ENCODE measurements at places on chromosomes 2 and 18. TPM values are rescaled to one million over a fixed set of nuclear protein-coding genes. Genes with fewer than 3 reads are reported as not detected.

GRCh38 chr2:233210843-233211547 is 40.5 kb upstream of the ATG16L1 start:
- no peak for DNase-seq

GRCh38 chr2:55419233-55419678 is 400 bp downstream of the CCDC88A start:
- DNase-seq: peak; percentile 24

GRCh38 chr18:46163941-46164499 is 59.8 kb downstream of the HAUS1 start:
- no peak for DNase-seq

- DNase-seq: no peak
Measured at GRCh38 chr2:215059724-215060123, 78.7 kb downstream of the ABCA12 start.

- DNase-seq: no peak
Measured at GRCh38 chr2:186882511-186883071, 33.6 kb upstream of the ZSWIM2 start.

GRCh38 chr2:195652911-195653310 is 4.1 kb upstream of the SLC39A10 start:
- no peak for DNase-seq

LRP2 gene
- total RNA-seq: 260 TPM
